ENCODE measurements at places on chromosomes 4 and X. TPM values are rescaled to one million over a fixed set of nuclear protein-coding genes. Genes with fewer than 3 reads are reported as not detected.

DNA sequence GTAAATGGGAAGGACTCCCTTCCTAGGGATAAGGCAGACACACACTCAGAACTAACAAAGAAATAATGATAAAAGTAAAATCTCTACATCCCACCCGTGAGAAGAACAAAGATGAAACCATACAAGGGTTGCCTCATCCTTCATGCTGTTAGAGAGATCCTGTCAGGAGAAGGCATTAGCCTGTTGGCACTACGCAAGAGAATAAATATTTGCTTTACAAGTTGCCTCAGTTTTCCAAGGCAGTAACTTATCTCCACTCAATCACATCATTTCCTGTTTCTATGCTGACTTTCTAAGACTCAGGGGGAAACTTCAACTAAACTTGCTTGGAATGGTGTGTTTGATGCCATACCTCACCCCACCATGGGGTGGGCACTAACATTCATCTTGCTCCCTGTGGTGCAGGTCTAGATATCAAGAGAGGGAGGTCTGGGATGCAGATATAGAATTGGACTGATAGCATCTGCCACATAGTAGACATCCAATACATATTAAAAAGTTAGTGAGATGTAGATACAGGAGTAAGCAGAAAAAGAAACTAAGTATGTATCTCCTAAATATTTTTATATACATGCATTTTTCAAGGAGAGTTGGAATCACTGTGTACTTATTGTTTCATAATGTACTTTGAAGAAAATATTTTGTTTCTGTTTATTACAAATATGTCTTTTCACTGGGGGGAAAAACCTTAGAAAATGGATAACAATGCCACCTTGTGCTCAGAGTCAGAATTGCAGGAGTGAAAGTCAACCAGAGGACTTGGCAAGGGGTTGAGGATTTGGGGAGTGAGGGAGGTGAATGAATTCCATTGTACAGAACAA is 57.2 kb upstream of the BEX4 start:
- H3K27me3 ChIP-seq = no peaks in the 10 kb centered on the region
- DNase-seq = peak; percentile 33
- no peak overlapping the region for H3K27ac ChIP-seq

GRCh38 chr4:87232216-87232615 is 11.8 kb upstream of the KLHL8 start:
- no peak overlapping the region for H3K27ac ChIP-seq
- H3K36me3 ChIP-seq = no peaks in the 10 kb centered on the region
- H3K4me3 ChIP-seq = no peak overlapping the region
- H3K4me1 ChIP-seq = peaks cover 3% of the 10 kb centered on the region
- H3K27me3 ChIP-seq = no peaks in the 10 kb centered on the region

GRCh38 chrX:67726018-67726417 is 182.2 kb downstream of the AR start:
- no peaks in the 10 kb centered on the region for H3K4me1 ChIP-seq
- no peak overlapping the region for H3K27ac ChIP-seq
- no peaks in the 10 kb centered on the region for H3K36me3 ChIP-seq
- no peak overlapping the region for H3K4me3 ChIP-seq

DNA sequence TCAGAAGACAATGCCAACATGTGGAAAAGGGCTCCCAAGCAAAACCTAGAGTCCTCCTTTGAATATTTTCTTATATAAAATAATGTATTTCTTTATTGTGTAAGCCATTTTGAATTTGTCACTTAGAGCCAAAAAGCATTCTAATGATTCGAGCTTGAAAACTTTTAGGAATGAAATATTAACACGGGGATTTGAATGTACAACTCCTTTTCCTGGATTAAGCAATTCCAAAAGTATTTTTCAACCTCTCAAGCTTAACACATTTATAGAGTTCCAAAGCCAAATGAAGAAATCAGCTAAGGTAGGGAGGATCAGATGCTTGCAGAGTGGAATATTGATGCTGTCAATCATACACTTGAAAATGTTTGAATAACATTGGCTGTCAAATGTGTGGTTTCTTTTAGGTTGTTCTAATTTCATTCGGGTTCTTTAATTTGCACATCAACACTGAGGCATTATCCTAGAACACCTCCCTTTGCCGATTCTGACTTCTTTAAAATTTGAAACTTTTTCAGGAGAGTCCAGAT is 67.2 kb upstream of the ETNPPL start:
- no peaks in the 10 kb centered on the region for H3K36me3 ChIP-seq
- H3K27me3 ChIP-seq = no peaks in the 10 kb centered on the region
- DNase-seq = peak; percentile 37

GRCh38 chr4:38605181-38605752 is 58.7 kb upstream of the KLF3 start:
- no peak for DNase-seq
- H3K4me3 ChIP-seq = no peak overlapping the region
- H3K4me1 ChIP-seq = no peaks in the 10 kb centered on the region
- H3K27ac ChIP-seq = no peak overlapping the region

DNA sequence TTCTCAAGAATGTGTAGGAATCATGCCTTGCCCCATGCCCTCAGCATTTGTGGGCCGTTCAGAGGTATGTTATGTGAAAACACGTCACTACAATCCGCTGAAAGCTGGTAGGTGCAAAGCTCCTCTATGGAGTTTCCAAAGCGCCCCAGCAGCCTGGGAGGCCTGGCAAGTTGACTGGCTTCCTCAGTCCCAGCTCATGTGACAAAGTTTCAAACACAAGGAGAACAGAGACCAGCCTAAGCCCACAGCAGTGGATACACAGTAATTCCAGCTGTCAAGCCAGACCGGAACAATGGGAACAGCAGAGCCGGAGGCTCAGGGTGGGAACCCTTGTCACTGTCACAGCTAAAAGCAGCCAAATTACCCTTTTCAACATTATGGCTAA is 33.5 kb downstream of the NAT8L start:
- no peaks in the 10 kb centered on the region for H3K4me1 ChIP-seq
- no peaks in the 10 kb centered on the region for H3K36me3 ChIP-seq
- no peak overlapping the region for H3K4me3 ChIP-seq
- H3K27me3 ChIP-seq = peaks cover 2% of the 10 kb centered on the region
- DNase-seq = no peak

- peak; percentile 61 for DNase-seq
- H3K36me3 ChIP-seq = no peaks in the 10 kb centered on the region
- H3K27me3 ChIP-seq = no peaks in the 10 kb centered on the region
- no peak overlapping the region for H3K4me3 ChIP-seq
Measured at GRCh38 chrX:13147733-13148132, 103.3 kb upstream of the FAM9C start.

AKAP14 gene
- total RNA-seq = not detected

FAM184B gene
- under 0.01 TPM for total RNA-seq

CT45A10 gene
- not detected for total RNA-seq

BEX5 gene
- not detected for total RNA-seq

All from fibroblast of lung (primary cell).